ENCODE measurements at places on chromosomes 4 and X.

GRCh38 chrX:123849096-123849495 is 10.8 kb upstream of the XIAP start:
- no peak for DNase-seq

- no peak for DNase-seq
These were observed 88.4 kb upstream of the GUCY1A1 start for GRCh38 chr4:155578219-155578618.

- no peak for DNase-seq
These were observed 63.8 kb upstream of the ENPP6 start for GRCh38 chr4:184281231-184282139.

GRCh38 chr4:15451181-15451865 is 18.4 kb upstream of the CC2D2A start:
- DNase-seq = no peak

GRCh38 chr4:4440333-4441061 is 53.6 kb downstream of the NSG1 start:
- no peak for DNase-seq

- no peak for DNase-seq
These were observed 186.4 kb upstream of the GALNT7 start for GRCh38 chr4:172982151-172982590.

GRCh38 chrX:123993326-123993725 is 31.8 kb downstream of the STAG2 start:
- no peak for DNase-seq

DNA sequence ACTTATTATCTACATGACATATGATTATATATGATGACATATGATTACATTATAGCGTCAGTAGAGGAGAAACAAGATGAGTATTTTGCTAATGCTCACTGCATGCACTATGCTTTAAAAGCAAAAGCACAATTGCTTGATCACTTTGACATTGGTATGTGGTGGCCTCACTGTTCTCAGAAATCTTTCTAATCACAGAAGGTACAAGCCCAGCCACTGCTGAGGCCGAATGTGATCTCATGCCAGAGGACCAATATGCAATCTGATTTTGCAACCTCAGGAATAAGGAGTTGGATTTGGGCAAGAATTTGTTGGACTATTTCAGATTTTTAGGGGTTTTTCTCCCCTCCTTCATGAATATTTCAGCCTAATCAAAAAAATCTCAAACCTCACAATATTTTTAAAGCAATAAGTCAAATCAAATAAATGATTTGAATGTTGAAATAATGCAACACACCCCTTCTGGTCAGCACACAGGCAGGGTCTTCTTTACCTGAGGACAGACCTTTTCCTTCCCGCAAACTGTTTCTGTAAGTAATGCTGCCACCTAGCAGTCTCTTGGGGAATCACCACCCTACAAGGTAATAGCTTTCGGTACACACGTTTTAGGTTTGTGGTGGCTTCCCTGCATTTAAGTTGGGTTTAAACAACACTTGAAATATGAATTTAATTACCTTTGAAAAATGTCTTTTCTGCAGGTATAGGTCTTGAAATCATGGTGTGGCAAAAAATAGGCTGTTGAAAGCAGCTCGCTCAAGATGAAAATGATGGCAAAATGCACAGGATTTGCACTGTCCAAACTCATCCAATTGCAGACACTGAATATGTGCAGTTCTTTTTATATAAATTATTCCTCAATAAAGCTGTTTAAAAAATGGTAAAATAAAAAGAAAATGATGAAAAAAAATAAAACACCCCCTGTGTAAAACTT is 4.8 kb upstream of the CXCL13 start:
- DNase-seq = no peak

DNA sequence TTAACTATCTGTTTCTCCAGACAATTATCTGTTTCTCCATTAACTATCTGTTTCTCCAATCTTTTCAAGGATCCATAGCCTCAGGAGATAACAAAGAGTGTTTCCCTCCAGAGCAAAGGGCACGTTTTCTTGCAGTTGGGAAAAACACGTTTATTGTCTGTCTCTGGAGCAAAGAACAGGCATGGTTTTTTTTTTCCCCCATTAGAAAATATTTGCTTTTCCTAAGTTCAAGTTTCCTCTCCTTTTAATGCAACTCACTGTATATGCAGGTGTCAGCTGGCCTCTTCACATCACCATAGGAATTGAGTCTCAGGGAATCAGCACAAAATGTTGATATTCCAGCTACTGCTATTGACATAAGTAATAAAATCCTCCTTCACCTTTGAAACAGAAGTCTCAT is 984.4 kb downstream of the RAB28 start:
- DNase-seq = no peak

GRCh38 chr4:159689526-159689925 is 586.6 kb downstream of the RAPGEF2 start:
- no peak for DNase-seq

GRCh38 chr4:42398871-42399331 is 1.6 kb downstream of the SHISA3 start:
- DNase-seq = no peak

DNA sequence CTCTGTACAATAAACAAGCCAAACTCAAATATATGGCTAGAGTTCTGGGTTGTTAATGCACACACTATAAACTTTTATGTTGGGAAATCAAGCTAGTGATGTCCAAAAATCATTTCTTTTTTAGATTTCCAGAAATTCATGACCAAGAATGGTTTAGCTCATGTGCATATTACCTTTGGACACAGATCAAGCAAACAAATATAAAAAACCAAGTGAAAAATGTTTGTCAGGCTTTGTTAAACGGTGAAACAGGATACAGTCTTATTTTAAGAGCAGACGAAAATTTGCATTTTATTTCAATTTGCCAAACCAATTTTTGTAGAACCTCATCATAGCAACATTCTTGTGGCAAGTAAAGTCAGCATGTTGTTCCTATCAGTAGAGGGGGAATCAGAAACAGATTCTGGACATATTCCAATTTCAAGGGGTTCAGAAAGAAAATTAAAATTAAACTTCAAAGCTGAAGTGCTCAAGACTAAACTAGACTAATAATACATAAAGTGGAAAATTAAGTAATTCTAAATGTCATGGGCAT is 413.6 kb downstream of the TRIML1 start:
- no peak for DNase-seq

DNA sequence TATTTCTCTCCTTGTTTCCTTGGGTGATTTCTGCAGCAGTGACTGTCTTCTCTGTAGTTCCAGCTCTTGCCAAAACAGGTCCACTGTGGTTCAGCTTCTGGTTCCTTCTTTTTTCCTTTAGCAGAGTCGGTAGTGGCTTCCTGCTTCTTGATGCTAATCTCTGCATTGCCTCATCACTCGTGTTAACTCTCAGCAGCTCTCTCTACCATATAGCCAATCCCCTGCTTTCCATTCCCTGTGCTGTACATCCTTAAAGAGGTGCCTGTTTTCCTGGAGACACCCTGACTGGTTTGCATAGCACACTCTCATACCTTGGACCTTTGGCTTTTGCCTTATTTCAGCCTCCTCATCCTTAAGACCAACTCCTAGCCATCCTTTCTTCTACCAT is 191.2 kb upstream of the LNX1 start:
- DNase-seq = no peak

DNA sequence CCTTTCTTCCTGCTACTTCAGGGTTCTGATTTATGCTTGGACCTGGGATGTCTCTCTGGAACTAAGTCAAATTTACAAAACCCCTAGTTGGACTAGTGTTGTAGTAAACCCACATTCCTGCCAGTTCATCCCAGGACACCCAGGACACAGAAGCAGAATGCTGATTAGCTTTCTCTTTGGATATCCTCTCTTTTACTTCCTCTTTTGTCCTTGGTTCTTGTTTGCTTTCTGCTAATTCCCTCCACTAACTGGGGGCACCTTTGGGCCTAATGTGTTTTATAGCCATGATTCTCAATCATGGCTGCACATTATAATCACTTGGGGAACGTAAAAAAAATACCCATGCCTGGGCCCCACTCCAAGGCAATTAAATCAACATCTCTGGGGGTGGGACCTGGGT is 42.5 kb downstream of the LANCL3 start:
- no peak for DNase-seq

- no peak for DNase-seq
These were observed 401.5 kb upstream of the DIPK2B start for GRCh38 chrX:45602151-45602550.

DNA sequence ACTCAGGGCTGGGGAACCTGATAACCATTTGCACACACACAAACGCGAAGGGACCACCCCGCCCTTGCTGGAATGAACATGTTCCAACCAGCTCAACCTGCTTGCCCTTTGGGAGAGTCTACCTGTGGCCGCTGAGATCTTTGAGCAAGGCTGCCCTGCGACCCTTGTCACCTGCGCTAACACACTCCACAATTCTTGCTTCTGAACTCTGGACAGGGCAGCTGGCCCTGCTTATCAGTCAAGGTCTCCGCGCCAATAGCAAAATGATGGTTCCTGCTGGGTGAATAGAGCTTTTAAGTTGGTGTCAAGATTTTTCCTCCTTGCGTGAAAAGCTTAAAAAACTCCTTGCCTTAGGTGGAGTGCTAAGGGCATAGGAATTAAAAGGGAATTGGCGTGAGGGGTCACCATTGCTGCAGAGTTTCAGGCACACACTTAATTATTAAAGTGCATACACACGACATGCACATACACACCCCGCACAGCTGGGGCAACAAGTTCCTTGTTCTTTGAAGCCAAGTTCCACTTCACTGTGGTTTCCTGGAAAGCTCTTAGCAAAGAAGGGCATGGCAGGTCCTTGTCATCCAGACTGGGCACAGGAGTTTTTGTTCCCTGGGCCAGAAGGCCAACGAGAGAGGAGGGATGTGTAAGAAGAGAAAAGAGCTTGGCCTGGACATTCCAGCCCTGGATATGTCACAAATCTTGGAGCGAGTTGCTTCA is 207.7 kb downstream of the STIM2 start:
- no peak for DNase-seq

- DNase-seq = no peak
These were observed 43.3 kb downstream of the NCAPG start for GRCh38 chr4:17854036-17854435.

DNA sequence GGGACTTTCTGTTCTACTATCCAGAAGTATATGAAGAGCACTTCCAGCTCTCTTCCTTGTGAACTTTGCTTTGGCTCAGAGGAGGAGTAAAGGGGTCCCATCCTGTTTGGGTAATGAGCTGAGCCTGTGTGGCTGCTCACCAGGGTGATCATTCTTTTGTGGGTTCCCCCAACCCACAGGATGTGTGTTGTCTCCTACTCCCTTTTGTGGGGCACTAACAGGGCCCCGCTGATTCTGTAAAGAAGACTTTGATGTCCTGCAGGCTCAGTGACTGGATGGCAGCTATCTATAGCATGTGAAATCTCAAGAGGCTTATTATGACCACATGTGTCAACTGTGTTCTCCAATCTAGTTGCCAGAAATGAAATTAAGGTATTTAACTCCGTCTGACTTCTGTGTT is 40.8 kb downstream of the ZNF518B start:
- no peak for DNase-seq

- DNase-seq = no peak
These were observed 44.0 kb downstream of the RELL1 start for GRCh38 chr4:37641886-37642849.

GRCh38 chr4:189765736-189766135 is 174.9 kb upstream of the FRG1 start:
- no peak for DNase-seq

- no peak for DNase-seq
These were observed 63.9 kb downstream of the WFS1 start for GRCh38 chr4:6333301-6334202.

- DNase-seq = no peak
These were observed 54.9 kb downstream of the LINC00632 start for GRCh38 chrX:140764401-140764919.

GRCh38 chr4:54423066-54423465 is 194.0 kb downstream of the PDGFRA start:
- no peak for DNase-seq

- DNase-seq = no peak
These were observed 25.1 kb upstream of the PRDM8 start for GRCh38 chr4:80172203-80172602.

DNA sequence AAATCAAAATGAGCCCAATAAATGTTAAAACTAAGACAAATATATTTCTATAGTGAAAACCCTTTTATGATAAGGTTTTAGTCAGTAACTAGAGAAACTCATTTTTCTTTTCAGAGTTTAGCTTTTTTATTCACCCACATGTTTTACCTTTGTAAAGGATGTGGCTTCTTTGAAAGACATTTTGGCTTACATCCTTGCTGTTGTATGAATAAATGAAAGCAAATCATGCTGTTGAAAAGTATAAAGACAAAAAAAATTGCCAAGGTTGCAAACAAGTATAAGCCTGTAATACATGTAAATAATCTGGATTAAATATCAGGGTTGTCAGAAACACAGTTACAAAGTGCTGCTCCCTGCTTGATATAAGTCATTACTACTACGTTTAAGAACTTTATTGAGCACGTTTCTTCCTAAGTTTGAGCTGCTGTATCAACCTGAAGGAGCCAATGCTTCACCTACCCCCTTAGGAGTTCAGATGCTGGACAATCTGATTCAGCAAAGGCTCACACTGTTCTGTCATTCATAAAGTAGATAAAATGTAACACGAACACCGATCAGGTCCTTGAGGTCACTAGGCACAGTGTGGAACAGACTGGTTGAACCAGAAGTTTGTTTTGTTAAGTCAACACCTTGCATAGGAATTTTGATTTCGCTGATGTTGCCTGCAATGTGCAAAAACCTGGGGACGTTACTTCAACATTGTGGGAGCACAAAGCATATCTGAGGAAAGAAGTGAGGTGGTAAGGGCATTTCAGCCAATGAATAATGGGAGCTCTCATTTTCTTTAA is 321.2 kb upstream of the BMP3 start:
- no peak for DNase-seq

Measured in stimulated activated CD8-positive, alpha-beta memory T cell treated with anti-CD3 and anti-CD28 coated beads, Interleukin-4, amount 100 ng/mL, for 1 hour (primary cell).